ENCODE measurements at places on chromosomes 11 and 22.

DNA sequence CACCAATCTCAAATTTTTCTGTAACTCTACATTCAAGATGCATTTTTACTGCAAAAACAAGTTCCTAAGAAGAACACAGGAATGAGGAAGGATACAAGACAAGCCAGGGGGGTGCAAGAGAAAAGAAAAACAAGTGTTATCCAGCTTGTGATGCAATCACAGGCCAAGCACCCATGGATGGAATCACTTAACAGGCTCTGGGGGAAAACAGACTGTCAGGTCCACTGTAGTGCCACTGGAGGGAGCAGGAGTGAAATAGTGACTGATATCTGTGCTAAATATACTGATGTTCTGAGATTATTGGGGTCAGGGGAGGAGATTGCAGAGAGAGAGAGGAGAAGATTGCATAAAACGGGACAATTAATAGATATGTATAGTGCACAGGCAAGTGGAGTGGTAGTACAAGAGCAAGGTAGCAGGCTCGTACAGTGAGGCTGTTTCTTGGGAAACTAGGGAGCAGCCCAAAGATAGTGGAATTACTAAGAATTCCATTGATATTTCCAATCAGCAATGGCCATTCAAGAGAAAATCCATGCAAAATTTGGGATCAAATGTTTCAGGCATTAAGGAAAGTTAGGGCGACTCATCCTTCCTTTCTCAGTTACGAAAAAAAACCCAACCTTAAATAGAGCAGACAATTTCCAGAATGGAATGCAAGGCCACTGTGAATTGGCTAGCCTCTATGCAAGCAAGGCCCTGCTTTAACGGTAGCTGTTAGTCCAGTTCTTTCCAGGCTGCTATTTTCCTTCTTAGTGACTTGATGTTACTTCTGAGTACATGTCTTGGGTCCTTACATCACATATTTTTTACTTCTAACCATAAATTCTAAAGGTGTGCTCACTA lies 52.2 kb upstream of the CEP126 start:
- no peak for DNase-seq

DNA sequence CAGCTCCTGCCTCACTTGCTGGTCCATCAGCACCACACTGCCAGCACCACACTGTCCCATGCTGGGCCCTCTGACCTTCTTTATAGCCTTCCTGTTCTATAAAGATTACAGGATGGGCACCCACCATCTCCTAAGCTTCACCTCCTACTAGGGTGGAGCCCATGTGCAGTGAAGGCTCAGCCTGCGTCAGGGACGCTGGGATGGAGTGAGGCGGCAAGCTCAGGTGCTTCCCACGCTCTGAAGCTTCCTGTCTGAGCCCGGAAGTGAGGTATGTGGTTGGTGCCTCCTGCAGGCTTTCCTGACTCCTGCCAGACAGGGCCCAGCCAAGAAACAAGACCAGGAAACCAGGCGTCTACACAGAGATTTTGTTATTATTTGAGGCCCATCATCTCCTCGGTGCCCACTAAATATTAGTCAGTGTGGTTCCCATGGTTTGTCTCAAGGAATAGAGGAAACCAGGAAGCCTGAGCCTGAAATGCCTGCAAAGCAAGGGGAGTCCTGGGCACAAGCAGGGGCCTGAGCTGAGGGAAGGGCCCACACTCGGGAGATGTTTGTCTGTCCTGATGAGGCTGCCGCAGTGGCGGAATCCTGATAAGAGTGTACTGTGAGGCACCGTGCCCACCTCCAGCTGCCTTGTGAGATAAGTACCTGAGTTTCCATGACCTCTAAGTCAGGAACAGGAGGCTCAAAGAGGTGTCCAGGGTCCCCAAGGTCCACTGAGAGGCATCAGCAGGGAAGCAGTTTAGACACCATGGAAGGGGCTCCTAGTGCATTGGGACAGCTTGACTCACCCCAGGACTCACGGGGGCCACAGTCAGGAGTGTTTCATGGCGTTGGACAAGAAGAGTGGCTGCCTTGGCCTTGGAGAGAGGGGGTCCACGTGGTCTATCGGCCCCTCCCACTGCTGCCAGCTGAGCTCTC lies 22.0 kb downstream of the RSPH14 start:
- DNase-seq = no peak

GRCh38 chr22:42760806-42761565 lies 40.3 kb upstream of the A4GALT start:
- peak; percentile 8 for DNase-seq

- peak; percentile 62 for DNase-seq
Observed at GRCh38 chr11:1486054-1486825, at the start of gene MOB2. Gene MOB2, minus strand, starts transcription at chr11:1486779. Its CDS starts 223 bp downstream, at chr11:1486556.

DNA sequence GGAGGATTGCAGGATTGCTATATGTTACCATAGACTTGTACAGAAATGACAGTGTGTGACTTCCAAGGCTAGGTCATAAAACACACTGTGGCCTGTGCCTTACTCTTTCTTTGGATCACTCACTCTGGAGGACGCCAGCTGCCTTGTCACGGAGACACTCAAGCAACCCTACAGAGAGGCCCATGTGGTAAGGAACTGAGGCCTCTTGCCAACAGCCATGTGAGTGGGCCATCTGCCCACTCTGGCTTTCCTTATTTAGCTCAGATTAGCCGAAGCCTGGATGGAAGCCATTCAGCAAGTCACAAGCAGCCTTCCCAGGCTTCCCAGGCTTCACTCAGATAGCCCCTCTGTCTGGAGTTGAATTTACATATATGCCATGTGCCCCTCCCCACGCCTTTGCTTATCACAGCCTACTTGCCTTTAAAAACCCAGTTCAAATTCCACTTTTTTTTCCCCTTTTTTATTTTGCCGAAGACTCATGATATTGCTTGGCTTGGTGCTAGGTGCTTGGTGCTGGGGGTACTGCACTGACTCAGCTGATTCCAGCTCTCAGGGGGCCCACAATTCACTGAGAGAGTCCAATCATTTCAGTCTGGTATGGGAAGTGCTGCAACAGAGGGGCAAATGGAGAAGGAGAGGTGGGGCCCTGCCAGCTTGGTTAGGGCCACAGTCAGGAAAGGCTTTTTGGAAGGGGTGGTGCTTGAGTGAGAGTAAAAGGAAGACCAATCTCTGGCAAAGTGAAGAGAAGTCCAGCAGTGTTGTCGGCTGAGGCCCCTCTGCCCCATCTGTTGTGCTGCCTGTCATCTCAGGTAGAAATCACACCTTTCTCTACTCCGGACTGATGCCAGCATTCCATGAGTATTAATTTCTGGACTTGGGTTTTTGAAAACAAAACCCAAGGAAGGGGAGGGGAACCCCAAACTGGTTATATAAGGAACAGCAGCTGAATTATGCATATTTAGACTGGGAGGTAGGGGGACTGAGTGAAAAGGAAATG lies 14.5 kb upstream of the P4HA3 start:
- DNase-seq = no peak

- no peak for DNase-seq
Observed at GRCh38 chr11:69943066-69943465, 123.8 kb upstream of the FGF3 start.

DNA sequence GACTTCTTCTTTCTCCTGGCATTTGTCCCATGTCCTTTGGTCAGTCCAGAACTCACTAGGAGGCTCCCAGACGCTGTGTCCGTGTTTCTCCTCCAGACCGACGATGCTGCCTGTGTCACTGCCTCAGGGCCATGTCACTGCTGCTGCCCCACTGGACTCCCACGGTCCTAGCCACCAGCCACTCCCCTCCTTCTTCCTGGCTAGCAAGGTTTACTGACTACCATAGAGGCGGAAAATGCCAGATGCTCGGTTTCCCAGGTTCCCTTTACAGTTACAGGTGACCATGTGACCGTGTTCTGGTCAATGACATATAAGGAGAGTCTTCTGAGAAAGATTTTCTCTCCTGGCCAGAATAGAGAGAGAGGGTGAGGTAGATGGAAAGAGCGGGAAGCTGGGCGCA lies 40.7 kb upstream of the RBFOX2 start:
- DNase-seq = no peak

DNA sequence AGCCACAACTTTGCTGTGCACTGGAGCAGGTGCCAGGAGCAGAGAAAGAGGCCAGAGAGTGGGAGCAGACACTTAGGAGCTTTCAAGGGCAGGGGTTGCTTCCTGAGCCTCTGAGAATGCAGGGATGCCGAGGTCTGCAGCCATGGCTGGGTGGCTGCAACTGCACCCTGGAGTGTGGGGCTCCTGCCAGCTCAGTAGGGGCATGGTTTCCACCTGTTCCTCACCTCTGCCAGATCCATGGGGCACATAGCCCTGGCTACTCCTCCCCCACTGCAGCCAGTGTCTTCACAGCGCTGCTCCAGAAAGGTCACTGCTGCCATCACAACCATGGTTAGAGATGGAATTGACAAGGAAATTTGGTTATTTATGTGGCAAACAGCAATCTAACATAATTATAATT lies 404.8 kb downstream of the CNTN5 start:
- DNase-seq = no peak

GRCh38 chr11:12472401-12473005 lies 95.1 kb downstream of the PARVA start:
- DNase-seq = no peak

GRCh38 chr11:16454289-16454863 lies 98.0 kb upstream of the SOX6 start:
- no peak for DNase-seq
